ENCODE measurements at places on chromosomes 1 and 21.

DNA sequence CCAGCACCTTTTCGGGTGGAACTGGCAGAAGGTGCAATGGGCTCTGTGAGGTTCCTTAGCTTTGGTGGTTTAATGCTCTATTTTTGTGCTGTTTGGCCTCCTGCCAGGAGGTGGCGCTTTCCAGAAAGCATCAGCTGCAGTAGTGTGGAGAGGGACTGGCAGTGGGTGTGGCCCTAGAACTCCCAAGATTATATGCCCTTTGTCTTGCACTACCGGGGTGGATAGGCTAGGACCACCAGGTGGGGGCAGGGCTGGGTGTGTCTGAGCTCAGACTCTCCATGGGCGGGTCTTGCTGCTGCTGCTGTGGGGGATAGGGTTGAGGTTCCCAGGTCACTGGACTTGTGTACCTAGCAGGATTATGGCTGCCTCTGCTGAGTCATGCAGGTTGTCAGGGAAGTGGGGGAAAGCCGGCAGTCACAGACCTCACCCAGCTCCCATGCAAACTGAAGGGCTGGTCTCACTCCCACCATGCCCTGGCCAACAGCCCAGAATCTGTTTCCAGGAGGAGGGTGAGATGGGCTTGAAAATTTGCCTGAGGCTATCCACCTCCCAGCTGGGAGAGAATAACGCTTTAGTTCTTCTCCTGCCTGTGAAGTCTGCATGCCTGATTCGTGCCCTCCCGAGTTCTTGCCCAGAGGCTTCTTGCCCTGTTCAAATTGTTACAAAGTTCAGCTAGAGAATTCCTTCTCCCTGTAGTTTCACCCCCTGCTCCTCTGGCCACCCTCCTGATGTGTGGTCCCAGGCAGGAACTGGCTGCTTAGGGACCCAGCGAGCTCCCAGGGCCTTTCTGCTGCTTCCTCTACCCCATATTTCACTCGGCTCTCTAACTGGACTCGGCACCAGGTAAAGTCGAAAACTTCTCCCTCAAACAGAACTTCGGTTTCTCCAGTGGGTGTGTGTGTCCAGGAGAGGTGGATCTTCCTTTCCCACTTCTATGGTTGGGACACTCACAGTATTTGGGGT is 76.5 kb upstream of the BTG3 start:
- peak overlapping the region; percentile 19 for H3K4me3 ChIP-seq
- DNase-seq = peak; percentile 21
- H3K27ac ChIP-seq = peak overlapping the region; percentile 68

GRCh38 chr21:34792504-34793089 is 123.8 kb downstream of the CLIC6 start:
- no peaks in the 10 kb centered on the region for H3K27me3 ChIP-seq
- DNase-seq = no peak
- H3K4me1 ChIP-seq = peaks cover 2% of the 10 kb centered on the region
- no peak overlapping the region for H3K27ac ChIP-seq

DNA sequence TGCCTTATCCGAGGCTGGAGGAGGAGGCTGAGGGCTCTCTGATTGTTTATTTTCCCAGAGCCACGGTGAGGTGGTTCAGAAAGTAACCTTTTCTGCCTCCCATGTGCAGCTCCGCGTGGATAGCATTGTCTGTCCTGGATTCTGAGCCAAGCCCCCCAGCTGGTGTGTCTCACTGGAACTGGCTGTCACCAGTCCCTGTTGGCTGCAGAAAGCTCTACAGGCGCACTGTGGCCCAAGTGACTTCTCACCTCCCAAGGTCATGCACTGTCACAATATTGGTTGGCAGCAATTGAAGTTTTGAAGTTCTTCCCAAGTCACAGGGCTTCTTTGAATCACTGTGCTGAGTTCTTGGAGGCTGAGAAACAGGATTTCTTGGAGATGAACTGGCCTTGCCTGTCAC is 8.2 kb downstream of the BMP8A start:
- no peaks in the 10 kb centered on the region for H3K36me3 ChIP-seq
- peaks cover 2% of the 10 kb centered on the region for H3K4me1 ChIP-seq

GRCh38 chr1:27832762-27833161 is 2.2 kb downstream of the PPP1R8 start:
- H3K4me1 ChIP-seq = peaks cover 18% of the 10 kb centered on the region
- DNase-seq = no peak
- H3K27ac ChIP-seq = peak overlapping the region; percentile 11
- no peaks in the 10 kb centered on the region for H3K36me3 ChIP-seq

GRCh38 chr1:246355411-246356230 is 151.5 kb downstream of the SMYD3 start:
- H3K36me3 ChIP-seq = no peaks in the 10 kb centered on the region
- no peak overlapping the region for H3K27ac ChIP-seq
- no peaks in the 10 kb centered on the region for H3K27me3 ChIP-seq
- no peaks in the 10 kb centered on the region for H3K4me1 ChIP-seq
- no peak overlapping the region for H3K4me3 ChIP-seq
- no peak for DNase-seq

- H3K4me3 ChIP-seq = no peak overlapping the region
- H3K36me3 ChIP-seq = peaks cover 2% of the 10 kb centered on the region
- H3K4me1 ChIP-seq = peaks cover 4% of the 10 kb centered on the region
- no peak for DNase-seq
Observed at GRCh38 chr1:204703826-204704612, 18.5 kb upstream of the LRRN2 start.

DNA sequence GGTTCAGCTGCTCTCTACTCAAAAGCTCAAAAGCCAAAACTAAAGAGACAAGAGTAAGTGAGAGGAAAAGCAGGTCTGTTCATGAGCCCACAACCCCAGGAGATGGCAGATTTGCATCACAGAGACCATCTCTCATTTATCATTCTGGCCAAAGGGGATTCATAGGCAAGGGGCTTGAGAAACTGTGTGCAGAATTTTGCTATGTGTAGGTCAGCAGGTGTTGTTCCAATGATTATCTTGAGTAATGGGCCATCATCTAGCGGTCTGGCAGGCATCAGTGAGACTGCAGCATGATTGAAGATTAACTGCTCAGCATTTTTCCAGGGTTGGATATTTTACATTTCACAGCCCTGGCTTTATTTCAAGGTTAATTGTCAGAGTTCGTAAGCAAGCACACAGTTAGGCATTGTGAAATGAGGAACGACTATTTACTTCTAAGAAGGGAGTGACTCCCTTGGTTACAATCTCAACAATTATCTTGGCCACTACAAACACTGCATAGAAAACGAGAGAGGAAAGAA is 1204.6 kb upstream of the TMPRSS15 start:
- H3K27me3 ChIP-seq = no peaks in the 10 kb centered on the region
- no peak overlapping the region for H3K27ac ChIP-seq
- no peak overlapping the region for H3K4me3 ChIP-seq
- no peaks in the 10 kb centered on the region for H3K36me3 ChIP-seq
- no peak for DNase-seq

DNA sequence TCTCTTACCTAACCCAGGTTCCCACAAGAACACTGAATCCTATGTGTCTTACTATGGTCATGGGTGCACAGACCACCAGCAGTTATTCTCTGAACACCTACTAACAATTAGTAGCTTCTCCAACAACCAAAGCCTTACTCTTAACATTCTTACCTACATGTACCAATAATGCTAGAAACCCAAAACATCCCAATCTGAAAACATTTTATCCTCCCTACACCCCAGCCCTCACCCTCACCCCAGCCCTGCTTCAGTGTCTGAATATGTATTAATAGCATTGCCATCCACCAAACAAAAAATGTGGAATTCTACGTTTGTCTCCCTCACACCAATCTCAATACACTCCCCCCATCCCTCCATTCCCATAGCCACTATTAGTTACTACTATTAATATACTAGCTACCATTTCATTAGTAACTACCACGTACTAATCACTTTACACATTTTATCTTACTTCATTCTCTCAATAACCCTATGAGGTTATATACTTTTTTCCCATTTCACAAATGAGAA is 2.6 kb downstream of the TRIM33 start:
- H3K27me3 ChIP-seq = no peaks in the 10 kb centered on the region
- peaks cover 57% of the 10 kb centered on the region for H3K4me1 ChIP-seq
- peak overlapping the region; percentile 29 for H3K27ac ChIP-seq
- peak overlapping the region; percentile 99 for H3K4me3 ChIP-seq

DNA sequence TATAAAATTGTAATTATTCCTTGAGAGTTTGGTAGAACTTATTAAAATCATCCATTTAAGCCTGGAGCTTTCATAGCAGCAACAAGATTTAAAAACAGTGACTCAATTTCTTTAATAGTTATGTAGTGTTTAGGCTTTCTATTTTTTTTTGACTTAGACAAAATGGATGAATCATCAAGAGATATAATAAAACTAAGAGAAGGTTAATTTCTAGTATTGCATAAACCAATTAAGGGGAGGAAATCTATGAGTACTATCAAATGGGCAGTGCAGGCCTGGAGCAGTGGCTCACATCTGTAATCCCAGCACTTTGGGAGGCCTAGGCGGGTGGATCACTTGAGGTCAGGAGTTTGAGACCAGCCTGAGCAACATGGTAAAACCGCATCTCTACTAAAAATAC is 416.3 kb upstream of the USP24 start:
- H3K4me3 ChIP-seq = no peak overlapping the region
- DNase-seq = no peak
- H3K27ac ChIP-seq = no peak overlapping the region
- H3K36me3 ChIP-seq = no peaks in the 10 kb centered on the region
- no peaks in the 10 kb centered on the region for H3K4me1 ChIP-seq

- DNase-seq = no peak
- no peak overlapping the region for H3K4me3 ChIP-seq
- no peaks in the 10 kb centered on the region for H3K27me3 ChIP-seq
- H3K4me1 ChIP-seq = peaks cover 6% of the 10 kb centered on the region
- H3K27ac ChIP-seq = no peak overlapping the region
Observed at GRCh38 chr1:54248966-54249365, 49.0 kb downstream of the MRPL37 start.

DNA sequence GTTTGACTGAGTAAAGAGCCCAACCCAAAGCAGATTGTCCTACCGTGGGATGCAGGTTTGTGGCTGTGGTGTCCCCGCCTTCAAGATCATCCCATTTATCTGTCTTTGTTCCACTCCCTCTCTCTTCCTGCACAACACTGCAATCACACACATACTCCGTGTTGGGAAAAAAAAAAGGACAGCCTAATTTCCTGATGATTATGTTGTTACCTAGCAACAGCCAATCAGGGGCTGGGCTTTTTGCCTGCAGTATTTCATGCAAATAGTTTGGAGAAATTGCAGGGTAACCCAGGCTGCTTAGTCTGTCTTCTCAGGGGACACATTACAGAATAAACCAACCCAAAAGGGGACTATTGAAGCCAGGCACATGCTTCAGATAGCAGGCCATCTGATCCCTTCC is 38.3 kb downstream of the PHC2 start:
- no peaks in the 10 kb centered on the region for H3K36me3 ChIP-seq
- H3K27me3 ChIP-seq = peaks cover 17% of the 10 kb centered on the region
- H3K27ac ChIP-seq = no peak overlapping the region
- DNase-seq = no peak

GRCh38 chr1:246176126-246177024 is 330.7 kb downstream of the SMYD3 start:
- H3K4me3 ChIP-seq = no peak overlapping the region
- H3K36me3 ChIP-seq = no peaks in the 10 kb centered on the region
- H3K27me3 ChIP-seq = no peaks in the 10 kb centered on the region
- H3K27ac ChIP-seq = no peak overlapping the region
- no peaks in the 10 kb centered on the region for H3K4me1 ChIP-seq

DNA sequence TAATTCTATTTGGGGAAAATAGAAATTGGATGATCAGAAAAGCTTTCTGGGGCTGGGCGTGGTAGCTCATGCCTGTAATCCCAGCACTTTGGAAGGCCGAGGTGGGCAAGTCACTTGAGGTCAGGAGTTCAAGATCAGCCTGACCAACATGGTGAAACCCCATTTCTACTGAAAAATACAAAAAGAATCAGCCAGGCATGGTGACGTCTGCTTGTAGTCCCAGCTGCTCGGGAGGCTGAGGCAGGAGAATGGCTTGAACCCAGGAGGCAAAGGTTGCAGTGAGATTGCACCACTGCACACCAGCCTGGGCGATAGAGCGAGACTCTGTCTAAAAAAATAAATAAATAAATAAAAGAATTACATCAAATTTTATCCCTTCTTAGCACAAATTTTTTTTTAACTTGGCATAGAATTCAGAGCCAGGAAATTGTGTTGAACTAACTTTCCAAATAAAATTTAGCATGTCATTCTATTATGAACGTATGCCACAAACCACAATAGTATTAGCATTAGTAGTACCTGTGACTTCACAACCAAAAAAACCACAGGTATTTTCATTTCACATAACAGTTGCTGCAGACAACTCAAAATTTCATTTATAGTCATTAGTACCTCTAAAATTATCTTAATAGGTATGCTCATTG is 4.5 kb upstream of the ANKRD13C start:
- DNase-seq = no peak
- peaks cover 3% of the 10 kb centered on the region for H3K36me3 ChIP-seq
- H3K4me1 ChIP-seq = peaks cover 21% of the 10 kb centered on the region
- H3K27me3 ChIP-seq = no peaks in the 10 kb centered on the region
- H3K4me3 ChIP-seq = no peak overlapping the region
- H3K27ac ChIP-seq = no peak overlapping the region

GRCh38 chr1:168697356-168698126 is 31.5 kb downstream of the DPT start:
- H3K4me1 ChIP-seq = peaks cover 2% of the 10 kb centered on the region
- H3K36me3 ChIP-seq = peaks cover 3% of the 10 kb centered on the region
- no peak for DNase-seq
- H3K4me3 ChIP-seq = no peak overlapping the region

DNA sequence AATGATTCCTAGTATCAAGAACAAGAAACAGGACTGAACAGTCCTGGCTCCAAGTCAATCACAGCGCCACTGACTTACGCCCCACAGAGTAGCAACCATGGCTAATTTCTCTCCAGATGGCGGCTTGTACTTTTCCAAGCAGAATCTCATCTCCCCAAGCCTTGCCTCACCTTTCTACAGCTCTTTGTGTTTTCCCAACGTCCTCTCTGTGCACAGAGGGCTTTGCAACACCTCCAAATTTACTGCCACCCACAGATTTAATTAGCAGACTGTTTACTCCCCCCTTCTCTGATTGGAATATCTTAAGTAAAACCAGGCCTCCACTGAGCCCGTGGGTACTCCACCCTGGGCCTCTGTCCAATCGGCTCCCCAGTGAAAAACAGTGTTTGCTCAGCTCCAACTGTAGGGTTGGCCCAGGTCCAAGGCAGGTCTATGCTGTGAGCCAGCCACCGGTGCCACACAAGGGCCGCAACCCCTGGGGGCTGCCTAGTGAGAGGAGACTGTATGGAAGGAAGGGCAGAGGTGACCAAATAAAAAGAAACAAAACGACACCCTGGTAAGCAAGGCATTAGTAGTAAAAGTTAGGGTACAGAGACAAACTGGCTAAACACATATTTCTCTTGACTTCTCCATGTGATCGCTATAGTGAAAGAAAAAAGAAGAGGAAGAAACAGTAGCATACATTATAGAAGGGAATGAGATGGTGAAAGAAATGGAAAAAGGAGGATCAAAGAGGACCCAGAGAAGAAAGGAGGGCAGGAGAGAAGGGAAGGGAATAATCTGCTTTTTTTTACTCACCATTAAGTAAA is 128.4 kb upstream of the SOD1 start:
- H3K4me1 ChIP-seq = peaks cover 11% of the 10 kb centered on the region
- H3K27me3 ChIP-seq = no peaks in the 10 kb centered on the region
- H3K36me3 ChIP-seq = peaks cover 2% of the 10 kb centered on the region
- peak overlapping the region; percentile 39 for H3K27ac ChIP-seq

GRCh38 chr1:156489166-156489934 is 11.2 kb downstream of the MEF2D start:
- DNase-seq = no peak
- peaks cover 81% of the 10 kb centered on the region for H3K4me1 ChIP-seq
- no peaks in the 10 kb centered on the region for H3K27me3 ChIP-seq
- H3K36me3 ChIP-seq = no peaks in the 10 kb centered on the region
- peak overlapping the region; percentile 92 for H3K4me3 ChIP-seq

- H3K4me1 ChIP-seq = peaks cover 9% of the 10 kb centered on the region
- peaks cover 6% of the 10 kb centered on the region for H3K36me3 ChIP-seq
- H3K27ac ChIP-seq = no peak overlapping the region
- peaks cover 72% of the 10 kb centered on the region for H3K27me3 ChIP-seq
- no peak for DNase-seq
- H3K4me3 ChIP-seq = peak overlapping the region; percentile 83
Observed at GRCh38 chr1:228008391-228009115, 1.8 kb downstream of the WNT3A start.

Measured in T-helper 17 cell (primary cell).